ENCODE measurements at places on chromosomes 3 and 15. TPM values are rescaled to one million over a fixed set of nuclear protein-coding genes. Genes with fewer than 3 reads are reported as not detected.

- H3K4me3 ChIP-seq, result no peak overlapping the region
- no peak for DNase-seq
- no peaks in the 10 kb centered on the region for H3K27me3 ChIP-seq
- H3K4me1 ChIP-seq, result no peaks in the 10 kb centered on the region
- no peak overlapping the region for H3K27ac ChIP-seq
Observed at GRCh38 chr3:59812237-59813147, 762.7 kb upstream of the CFAP20DC start.

- H3K27me3 ChIP-seq, result peaks cover 1% of the 10 kb centered on the region
- H3K36me3 ChIP-seq, result no peaks in the 10 kb centered on the region
- no peak for DNase-seq
Observed at GRCh38 chr3:115537669-115538068, 85.6 kb upstream of the GAP43 start.

GRCh38 chr3:20028905-20029331 lies 11.3 kb upstream of the KAT2B start:
- H3K27me3 ChIP-seq, result no peaks in the 10 kb centered on the region
- no peak for DNase-seq
- no peak overlapping the region for H3K27ac ChIP-seq
- H3K36me3 ChIP-seq, result no peaks in the 10 kb centered on the region

GRCh38 chr3:181329024-181329423 lies 339.5 kb upstream of the DNAJC19 start:
- no peak overlapping the region for H3K27ac ChIP-seq
- H3K4me1 ChIP-seq, result no peaks in the 10 kb centered on the region
- H3K4me3 ChIP-seq, result no peak overlapping the region
- no peaks in the 10 kb centered on the region for H3K27me3 ChIP-seq

Gene TGM5
- 0.21 TPM for polyA plus RNA-seq

GRCh38 chr3:187702507-187703033 lies at the start of gene RTP2:
Gene RTP2, minus strand, starts transcription at chr3:187702557. Its CDS starts 429 bp downstream, at chr3:187702128.
- H3K27me3 ChIP-seq, result peaks cover 2% of the 10 kb centered on the region
- no peaks in the 10 kb centered on the region for H3K36me3 ChIP-seq
- no peak within 1 kb of the TSS for H3K27ac ChIP-seq
- H3K4me3 ChIP-seq, result no peak within 1 kb of the TSS

All from immature natural killer cell (primary cell).